ENCODE measurements at places on chromosomes 2 and 18.

GRCh38 chr2:103165836-103166235, 404.0 kb downstream of the TMEM182 start:
- DNase-seq = no peak

DNA sequence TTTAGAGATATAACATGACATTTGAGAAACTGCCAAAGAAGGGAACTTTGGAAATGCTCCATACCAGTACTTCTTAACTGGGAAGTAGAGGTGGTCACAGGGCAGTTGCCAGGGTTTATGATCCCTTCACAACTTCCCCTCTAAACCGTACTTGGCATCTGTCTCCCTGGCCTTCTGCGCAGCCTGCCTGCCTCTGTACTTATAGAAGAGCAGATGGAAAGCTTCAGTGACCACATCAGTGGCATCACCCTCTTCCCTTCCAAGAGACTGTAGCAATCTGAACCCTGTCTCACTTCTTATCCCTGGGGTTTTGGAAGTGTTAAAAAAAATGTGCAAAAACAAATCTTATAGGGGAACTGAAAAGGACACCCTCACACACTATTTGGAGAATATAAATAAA, 64.1 kb downstream of the EIF2AK3 start:
- DNase-seq = no peak

- no peak for DNase-seq
Observed at GRCh38 chr2:113105047-113105785, 22.2 kb upstream of the IL1RN start.

DNA sequence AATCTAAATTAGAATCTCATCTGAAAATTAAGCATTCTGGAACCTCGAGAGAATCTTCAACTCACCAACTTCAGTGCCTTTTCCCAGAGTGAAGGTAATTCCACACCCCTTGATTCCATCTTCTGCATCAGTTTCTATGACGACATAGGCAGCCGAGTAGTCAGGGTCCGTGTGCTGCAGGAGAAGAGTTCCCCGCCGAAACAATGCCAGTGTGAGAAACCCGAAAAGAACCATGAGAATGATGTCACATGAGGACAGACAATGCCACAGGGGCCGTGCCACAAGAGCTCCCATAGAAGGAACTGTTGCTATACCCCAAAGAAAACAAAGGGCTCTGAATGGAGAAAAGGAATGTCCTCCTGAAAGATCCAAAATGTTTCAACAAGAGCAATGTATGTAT, 6.0 kb downstream of the ENOSF1 start:
- peak; percentile 37 for DNase-seq

- no peak for DNase-seq
Observed at GRCh38 chr2:112157472-112157871, 19.3 kb downstream of the FBLN7 start.

GRCh38 chr2:227461811-227462461, 10.0 kb upstream of the AGFG1 start:
- DNase-seq = no peak

DNA sequence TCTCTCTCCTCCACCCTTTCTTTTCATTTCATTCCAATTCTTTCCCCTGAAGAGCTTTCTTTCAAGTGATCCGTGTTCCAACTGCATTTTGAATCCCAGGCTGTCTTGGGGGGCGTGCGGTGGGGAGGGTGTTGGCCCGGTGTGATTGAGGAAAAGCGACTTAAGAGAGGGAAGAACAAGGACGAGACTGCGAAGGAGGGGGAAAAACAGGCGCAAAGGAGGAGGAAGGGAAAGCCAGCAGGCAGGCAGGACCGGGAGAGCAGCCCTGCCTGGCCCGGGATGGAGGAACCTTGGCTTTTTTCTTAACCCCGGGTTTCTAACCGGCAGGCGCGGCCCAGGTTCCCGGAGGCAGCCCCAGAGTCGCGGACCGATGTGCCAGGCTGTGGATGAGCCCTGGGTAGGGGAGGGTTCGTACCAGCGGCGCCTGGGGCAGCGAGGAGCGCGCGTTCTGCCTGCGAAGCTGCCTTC, 1.3 kb downstream of the ADCYAP1 start:
- no peak for DNase-seq

DNA sequence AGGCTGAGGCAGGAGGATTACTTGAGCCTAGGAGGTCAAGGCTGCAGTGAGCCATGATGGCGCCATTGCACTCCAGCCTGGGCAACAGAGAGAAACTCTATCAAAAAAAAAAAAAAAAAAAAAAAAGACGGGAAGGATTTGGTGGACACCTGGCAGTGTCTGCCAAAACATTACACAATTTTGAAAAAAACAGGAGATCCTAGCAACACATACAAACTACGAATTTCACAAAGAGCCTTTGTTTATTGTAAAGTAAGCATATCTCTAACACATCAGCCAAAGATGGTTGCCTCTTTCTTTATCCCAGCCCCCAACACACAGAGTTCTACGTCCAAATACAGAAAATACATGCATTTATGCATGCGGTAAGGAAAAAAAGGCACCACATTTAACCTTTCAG, 7.6 kb downstream of the GPR45 start:
- DNase-seq = no peak

- DNase-seq = no peak
Observed at GRCh38 chr2:176891105-176891504, 321.5 kb upstream of the HNRNPA3 start.

GRCh38 chr18:35941299-35941698, 31.2 kb upstream of the RMP24 start:
- DNase-seq = no peak

DNA sequence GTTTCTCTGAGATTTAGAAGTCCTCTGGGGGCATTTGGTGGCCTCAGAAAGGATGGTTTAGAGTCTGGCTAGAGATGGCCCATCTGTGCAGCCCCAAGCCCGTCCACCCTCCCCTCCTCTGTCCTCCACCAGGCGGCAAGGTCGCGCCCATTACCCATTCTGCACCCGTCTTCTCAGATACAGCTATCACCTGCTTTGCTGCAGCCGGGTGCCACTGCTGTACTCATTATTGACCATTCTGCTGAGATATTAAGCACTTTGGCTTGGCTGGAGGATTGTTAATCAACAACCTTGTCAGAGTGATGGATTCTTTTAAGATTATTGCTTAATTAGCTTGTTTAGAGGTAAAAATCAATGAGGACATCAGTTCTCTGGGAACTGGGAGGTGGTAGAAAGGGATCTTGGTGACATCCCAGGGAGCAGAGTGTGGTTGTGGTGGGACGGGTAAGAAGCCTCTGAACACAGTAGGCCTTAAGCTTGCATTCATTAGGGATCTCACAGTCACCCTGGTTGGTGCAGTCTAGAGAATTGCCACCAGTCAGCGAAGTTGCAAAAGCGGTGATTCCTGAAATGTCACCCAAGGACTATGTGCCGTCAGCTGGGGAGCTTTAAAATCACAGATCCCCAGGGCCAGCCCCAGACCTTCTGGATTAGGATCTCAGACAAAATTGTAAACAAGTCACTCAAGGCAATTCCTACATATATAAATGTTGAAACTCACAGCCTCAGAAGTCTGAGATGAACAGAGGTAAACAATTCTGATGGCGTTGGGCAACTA, 90.9 kb downstream of the CAPN13 start:
- DNase-seq = no peak

GRCh38 chr2:140185076-140185475, 1404.9 kb upstream of the NXPH2 start:
- no peak for DNase-seq

- DNase-seq = peak; percentile 78
Observed at GRCh38 chr2:3476321-3476984, 42.9 kb downstream of the ADI1 start.

DNA sequence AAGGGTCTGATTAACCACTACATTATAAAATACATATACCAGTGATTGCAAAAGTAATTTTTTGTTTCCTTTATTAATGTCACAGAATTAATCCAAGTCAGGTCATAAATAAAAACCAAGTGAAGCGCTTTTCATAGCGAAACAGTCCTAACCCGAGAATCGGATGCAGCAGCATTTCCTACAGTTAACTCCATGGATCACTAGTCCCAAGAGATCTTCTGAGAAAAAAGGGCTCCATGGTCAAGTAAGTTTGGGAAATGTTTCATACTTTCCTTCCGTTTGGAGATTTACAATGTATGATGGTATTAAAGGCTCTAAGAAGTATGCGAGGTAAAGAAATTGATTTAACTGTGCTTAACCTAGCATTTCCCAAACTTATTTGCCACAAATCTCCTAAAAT, 85.2 kb downstream of the NOL10 start:
- DNase-seq = no peak

DNA sequence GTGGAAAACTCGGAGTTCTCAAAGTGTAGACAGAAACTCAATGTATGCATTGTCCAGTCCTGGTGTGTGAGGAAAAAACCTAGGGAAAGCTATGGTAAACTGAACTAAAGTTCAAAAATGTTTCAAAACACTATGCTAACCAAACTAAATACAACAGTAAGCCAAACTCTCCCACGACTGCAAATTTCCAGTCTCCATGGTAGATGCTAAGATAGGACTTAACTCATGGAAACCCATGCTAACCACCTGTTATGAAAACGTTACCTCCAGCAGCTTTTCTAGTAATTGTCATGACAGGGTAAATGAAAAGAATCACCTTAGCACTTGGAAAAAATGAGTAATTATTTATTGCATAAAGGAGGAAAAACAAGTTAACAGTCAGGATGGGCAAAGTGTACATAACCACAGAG, 135.7 kb upstream of the EPC2 start:
- DNase-seq = no peak

DNA sequence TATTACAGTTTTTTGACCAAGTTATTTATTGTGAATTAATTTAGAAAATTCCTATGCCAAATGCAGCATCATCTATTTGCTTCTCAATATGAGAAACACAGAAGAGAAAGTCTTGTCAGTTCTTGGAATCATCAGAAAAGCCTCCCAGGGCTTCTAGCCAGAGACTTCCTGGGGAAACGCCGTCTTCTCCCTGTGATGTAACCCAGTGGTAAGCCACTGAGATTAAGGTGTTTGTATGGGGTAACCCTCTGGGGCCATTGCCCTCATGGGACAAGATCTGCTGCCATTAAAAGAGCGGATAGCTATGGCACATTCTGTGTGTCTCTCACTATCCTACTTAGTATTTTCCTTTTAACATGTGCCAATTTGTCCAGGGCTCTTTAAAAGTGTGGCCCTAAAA, 28.0 kb downstream of the ANKRD29 start:
- DNase-seq = no peak

DNA sequence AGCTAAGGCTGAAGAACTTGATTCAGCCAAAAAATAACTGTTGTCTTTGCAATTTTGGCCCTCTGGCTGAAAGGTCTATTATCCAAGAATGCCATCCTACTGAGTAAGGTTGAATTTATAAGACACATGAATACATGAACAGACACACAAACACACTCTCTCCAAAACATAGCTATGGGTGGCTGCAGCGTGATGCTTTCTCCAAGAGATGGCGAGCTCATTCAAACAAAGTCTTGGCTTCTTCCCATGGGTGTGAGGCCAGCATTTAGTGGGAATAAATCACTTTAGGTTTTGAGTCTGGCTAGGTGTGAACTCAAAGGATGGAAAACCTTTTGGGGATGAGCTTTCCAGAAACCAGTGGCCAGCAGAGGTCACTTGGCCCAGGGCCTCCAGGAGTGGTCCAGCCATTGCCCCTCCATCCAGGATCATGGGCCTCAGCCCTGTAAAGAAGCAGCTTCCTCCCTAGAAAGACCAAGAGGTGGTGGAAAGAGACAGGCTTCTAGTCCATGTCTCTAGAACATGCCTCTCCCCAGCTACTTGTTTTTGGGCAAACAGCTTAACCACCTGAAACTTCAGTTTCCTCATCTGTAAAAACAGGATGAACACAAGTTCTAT, 11.0 kb upstream of the OSR1 start:
- no peak for DNase-seq

DNA sequence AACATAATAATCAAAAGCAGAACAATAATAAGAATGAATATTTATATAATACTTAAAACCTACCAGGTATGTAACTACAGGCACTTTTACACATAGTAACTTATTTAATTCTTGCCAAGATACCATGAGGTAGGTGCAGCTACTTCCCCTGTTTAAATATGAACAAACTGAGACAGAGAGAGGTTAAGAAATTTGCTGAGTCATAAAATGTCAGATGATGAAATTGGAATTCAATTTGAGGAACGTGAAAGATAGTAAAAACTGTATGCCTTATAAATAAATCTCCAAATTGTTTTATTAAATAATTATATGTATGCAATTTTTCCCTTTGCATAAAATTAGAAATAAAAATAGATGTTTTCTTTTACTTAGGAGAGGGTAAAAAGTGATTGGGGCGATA, 1103.3 kb upstream of the NRXN1 start:
- DNase-seq = no peak

GRCh38 chr18:21911551-21911950, 171.0 kb downstream of the MIB1 start:
- DNase-seq = no peak

DNA sequence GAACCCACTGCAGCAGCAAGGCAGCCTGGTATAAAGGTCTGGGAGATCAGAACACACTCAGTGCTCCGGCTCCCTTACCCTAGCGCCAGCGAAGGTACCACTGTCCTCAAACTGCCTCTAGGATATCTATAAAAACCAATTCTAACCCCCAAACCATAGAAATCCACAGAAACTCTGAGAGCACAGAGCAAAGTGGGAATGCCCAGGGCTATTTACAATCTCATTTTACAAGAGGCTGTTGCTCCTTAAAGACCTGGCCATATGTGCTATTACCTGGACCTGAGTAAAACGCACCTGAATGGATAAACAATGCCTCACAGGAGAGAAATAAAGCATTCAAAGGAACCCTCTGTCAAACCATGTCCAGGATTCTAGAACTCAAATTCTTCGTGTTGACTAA, 4.3 kb downstream of the STK39 start:
- no peak for DNase-seq

DNA sequence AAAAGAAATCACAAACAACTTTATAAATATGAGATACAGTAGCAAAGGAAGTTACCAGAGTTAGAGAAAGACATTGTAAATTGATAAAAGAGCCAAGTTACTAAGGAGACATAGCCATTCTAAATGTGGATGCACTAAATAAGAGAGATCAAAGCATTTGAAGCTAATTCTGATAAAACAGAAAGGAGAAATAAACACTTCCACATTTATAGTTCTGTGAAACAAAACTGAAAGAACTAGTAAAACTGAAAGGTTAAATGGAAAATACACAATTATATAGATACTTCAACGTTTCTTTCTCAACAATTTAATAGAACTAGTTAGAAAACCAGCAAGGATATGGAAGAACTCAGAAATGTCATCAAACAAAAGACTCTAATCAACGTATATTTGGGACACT, 309.0 kb upstream of the CDH2 start:
- DNase-seq = no peak

All from midbrain (tissue), 1 donor.